ENCODE measurements at places on chromosomes 7 and 10.

- DNase-seq: no peak
Observed at GRCh38 chr7:140888087-140888486, 36.6 kb downstream of the BRAF start.

DNA sequence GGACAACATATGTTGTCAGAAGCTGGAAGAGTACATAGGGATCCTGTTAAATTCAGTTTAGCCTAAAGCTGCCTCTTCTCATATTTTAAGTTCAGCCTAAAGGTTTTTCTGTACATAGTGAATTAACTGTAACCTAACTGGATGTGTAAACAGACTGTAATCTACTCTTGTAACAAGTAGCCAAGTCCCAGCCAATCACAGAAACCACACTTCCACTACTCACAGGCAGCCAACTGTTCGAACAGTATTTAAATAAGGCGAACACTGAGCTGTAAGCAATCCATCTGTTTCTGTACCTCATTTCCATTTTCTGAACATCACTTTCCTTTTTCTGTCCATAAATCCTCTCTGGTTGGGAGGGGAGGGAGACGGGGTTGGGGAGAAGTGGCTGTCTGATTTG, 15.0 kb upstream of the STN1 start:
- no peak for DNase-seq

DNA sequence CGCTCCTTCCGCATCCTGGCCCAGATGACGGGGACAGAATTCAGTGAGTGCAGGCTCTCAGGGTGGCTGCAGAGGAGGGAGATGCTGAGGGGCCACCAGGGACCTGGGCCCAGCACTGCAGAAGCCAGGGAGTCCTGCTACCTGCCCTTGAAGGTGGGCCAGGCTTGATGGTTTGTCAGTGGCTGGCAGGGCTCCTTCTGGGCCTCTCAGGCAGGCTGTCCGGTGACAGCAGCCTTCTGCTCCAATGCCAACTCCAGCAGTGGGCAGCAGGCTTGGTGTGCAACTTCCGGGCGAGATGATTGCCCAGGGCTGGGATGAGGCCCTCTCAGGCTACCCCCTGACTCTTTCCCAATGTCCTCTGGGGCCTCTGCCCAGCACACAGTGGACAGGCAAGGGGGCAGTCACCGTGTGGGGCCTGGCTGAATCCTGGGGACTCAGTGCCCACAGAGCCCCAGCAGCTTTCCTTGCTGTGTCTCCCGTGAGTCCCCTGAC, 23.8 kb downstream of the LDB3 start:
- DNase-seq: no peak

GRCh38 chr10:73854310-73854709, 20.0 kb downstream of the CAMK2G start:
- no peak for DNase-seq

- DNase-seq: no peak
Observed at GRCh38 chr7:155764438-155764793, 47.8 kb downstream of the SHH start.

GRCh38 chr10:69272624-69273023, 5.7 kb upstream of the HK1 start:
- no peak for DNase-seq
